ENCODE measurements at places on chromosomes 6 and 20.
A peak's percentile ranks its signal among the peaks of the same experiment; 100 is the strongest.

GRCh38 chr6:103405321-103405720 is 1454.4 kb downstream of the HACE1 start:
- DNase-seq = no peak

- peak; percentile 73 for DNase-seq
These were observed 27.6 kb downstream of the PHACTR3 start for GRCh38 chr20:59631751-59632540.

GRCh38 chr6:161029195-161029809 is 37.7 kb downstream of the MAP3K4 start:
- no peak for DNase-seq

DNA sequence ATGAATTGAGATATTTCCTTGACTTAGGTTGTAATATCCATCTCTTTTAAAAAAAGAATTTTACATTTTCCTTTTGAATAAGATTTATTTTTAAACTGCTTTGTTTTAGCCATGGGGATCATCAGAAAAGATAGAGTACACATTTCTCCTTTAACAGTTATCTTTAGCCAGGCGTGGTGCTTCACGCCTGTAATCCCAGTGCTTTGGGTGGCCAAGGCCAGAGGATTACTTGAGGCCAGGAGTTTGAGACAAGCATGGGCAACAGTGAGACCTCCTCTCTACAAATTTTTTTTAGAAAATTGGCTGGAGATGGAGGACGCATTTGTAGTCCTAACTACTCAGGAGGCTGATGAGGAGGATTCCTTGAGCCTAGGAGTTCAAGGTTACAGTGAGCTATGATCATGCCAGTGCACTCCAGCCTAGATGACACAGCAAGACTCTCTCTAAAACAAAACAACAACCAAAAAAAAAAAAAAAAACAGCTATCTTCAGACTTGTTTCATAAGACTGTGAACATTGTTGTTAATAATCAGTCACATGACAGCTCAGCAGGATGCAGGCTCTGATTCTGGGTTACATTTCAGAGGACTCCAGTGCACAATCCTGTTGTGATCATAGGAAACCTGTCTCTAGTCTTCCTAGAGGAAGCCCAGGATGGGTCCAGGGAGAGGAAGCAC is 2.0 kb upstream of the SLC17A3 start:
- DNase-seq = no peak

- DNase-seq = no peak
These were observed 254.4 kb downstream of the NRN1 start for GRCh38 chr6:5752391-5752680.

- DNase-seq = no peak
These were observed 118.6 kb upstream of the DOK5 start for GRCh38 chr20:54356801-54357200.

DNA sequence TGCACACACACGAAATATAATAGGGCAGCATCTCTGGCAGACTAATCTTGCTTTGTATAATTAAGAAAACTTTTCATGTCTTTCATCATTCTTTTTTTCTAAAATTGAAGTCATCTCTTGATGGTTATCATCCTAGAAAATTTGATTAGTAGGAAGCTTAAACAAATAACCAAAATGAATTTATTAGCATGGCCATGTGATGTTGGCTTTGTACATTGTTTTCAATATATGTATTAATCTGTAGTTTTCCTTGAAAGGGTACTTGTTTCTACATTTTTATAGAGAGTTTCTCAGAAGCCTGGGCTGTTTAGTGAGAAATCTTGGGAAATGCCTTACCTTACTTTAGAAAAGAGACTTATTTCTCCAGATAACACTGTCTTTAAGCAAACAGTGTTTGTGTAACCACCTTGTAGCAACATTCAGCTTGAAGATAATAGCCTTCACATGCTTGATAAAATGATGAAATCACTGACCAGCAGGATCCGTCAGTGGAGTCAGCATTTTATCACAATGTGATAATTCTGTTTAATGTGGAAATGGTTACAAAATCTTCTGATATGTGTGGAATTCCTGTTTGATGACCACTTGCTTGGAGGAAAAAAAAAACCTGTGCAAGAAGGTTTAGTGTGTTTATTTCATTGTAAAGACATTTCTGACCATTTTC is 147.8 kb downstream of the MACROD2 start:
- no peak for DNase-seq

DNA sequence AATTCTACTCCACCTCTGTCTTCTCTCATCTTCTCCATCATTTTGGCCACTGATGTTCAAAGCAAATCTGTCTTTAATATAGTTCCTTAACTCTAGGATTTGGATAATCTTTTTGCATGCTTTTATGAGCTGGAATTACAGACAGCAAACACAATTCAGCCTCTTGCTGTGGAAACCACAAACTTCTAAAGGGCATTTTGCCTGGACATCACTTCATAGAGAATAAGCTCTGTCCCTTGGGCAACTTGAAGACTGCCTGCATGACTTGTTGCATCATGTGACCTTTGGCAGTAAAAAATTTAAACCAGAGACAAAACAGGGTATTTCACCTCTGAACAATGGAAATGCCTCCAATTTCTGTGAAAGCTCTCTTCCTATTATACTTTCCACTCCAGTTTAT is 74.1 kb upstream of the HDDC2 start:
- no peak for DNase-seq

DNA sequence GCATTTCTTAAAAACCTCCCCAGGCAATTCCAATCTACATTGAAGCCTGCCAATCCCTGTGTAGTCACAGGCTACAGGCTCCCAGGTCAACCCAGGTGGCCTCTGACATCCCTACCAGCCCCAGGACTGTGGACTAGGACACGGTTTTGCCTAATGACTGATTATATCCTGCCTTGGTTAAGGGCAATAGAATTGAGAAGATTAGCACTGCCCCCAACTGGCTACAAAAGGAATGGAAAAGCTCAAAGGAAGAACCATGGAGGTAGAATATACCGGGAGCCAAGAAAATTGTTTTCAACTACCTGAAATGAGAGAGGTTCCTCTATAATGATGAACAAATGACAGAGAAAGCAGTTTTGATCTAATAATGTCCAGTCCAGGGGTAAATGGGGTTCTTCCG is 421.1 kb upstream of the AGPAT4 start:
- DNase-seq = no peak

DNA sequence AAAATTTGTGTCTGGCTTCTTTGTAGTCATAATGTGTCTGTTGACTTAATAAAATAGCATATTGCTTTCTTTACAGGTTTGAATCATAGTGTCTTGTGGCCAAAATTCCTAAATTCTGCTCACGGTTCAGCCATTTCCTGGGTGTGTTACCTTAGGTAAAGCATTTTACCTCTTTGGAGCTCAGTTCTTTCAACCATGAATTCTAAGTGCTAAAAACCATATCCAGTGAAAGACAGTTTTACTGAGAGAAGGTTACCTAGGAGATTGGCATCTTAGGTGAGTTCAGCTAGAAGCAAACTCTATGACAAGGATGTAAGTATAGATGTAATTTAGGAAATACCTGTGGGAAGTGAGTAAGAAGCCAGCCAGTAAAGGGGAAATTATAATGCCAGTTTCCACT is 20.7 kb downstream of the CRYBG1 start:
- DNase-seq = no peak

- no peak for DNase-seq
These were observed 633 bp downstream of the RPRD1B start for GRCh38 chr20:38034108-38034649.

DNA sequence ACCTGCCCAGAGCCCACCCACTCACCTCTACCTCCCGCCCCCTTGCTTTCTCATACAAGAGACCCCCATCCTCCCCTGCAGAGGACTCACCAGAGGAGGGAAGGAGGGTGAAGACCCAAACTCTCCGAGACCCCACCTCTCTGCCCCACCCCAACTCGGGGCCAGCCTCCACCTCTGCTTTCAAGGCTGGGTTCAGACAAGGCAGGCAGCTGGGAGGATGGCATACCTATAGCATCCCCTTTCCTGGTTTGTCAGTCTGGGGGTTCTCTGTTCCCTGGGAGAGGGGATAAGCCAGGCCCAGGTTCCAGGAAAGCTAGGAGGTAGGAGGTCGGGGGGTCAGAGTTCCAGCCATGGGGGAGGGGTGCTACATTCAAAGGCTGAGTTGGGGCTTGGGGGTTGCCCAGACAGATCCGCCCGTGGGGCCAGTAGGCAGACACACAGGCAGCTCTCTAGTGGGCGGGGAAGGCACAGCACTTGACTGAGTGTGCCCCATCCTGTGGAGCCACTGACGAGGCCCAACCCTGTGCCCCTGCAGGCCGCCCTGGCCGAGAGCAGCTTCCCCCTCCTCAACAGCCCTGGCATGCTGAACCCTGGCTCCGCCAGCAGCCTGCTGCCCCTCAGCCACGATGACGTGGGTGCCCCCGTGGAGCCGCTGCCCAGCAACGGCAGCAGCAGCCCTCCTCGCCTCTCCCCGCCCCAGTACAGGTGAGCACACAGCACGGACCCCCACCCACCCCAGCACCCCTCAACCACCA is 40.8 kb upstream of the MDFI start:
- peak; percentile 73 for DNase-seq

DNA sequence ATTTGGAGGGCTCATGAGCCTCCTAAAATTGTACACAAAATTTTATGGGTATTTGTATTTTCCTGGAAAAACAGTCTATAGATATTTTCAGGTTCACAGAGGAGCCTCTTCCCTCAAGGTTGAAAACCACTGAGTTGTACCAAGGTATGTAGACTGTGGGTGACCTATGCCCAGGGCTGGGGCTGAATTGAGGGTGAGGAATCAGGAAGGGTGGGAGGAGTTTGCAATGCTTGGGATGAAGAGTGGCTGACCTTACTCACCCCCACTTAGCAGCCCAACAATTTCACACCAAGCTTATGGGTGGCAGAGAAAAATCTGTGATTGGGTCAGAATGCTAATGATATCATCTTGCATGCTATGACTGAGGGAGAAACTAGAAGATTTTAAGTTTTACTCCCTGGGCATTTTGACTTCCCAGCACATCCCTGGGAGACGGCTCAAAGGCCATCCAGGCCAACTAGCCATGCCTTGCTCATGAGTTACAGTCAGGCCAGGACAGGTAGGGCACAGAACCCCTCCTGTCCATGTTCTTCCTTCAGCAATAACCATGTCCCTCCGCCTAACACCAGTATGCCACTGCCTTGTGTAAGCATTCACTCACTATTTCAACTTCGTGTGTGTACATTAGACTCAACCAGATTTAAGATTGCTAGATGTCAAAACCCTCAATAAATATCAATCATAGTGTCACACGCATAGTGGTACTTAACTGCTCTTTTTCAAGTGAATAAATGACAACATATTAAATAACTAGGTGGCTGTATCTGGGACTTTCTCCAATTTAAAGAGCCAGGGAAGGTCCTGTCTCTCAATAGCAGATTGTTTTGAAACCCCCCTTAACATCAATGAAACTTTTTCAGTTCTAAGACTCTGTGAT is 16.6 kb downstream of the ADTRP start:
- DNase-seq = no peak

- DNase-seq = no peak
These were observed 410.0 kb downstream of the PLCB1 start for GRCh38 chr20:8542110-8542486.

- no peak for DNase-seq
These were observed 138.0 kb downstream of the SOX4 start for GRCh38 chr6:21731411-21732031.

DNA sequence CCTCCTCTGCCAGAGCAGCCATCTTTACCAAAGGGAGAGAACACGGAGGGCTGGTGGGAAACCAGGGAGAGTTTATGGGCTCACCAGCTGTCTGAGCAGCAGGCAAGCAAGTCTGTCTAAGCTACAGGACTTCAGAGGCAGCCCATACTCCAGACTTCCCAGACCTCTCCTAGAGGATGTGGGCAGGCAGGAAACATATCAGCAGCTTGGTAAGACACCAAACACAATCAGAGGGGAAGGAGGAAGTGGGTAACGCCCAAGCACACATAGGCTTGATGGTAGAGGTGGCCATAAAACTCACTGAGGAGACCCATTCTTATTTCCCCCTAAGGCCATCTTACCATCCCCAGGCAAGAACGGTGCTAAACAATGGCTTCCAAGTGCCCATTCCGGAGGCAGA is 143.1 kb upstream of the ARID1B start:
- DNase-seq = no peak

DNA sequence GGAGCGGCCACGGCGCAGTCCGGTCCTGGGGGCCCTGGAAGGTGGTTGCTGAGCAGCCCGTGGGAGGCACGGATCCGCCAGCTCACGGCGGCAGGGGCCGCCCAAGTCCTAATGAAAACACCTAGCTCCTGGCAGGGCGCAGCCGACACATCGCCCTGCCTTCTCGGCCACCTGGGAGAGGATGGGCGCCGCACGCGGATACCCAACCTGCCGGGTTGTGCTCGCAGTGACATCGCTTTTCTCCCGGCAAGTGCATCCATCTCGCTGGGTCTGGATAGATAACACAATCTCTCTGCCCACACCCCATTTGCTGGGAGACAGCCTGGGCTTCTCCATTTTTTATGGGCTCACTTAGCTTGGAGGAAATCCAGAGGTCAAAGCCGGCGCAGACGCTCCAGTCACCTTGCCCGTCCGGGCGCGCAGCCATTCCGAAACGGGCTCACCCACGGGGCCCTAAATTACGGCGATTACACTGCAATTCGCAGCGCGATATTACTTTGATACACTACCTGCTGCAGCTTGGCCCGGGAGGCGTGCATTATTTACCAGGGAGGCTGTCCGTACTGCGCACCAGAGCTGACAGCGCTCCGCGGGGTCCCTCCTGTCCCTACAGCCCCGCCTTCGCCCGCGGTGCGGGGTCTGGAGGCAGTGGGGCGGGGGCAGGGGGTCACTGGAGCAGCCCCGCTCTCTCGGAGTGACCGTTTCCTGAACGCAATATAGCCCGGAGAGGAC is 36.2 kb upstream of the CCDC167 start:
- DNase-seq = no peak

- DNase-seq = no peak
These were observed 137.8 kb downstream of the CENPW start for GRCh38 chr6:126477678-126478077.

DNA sequence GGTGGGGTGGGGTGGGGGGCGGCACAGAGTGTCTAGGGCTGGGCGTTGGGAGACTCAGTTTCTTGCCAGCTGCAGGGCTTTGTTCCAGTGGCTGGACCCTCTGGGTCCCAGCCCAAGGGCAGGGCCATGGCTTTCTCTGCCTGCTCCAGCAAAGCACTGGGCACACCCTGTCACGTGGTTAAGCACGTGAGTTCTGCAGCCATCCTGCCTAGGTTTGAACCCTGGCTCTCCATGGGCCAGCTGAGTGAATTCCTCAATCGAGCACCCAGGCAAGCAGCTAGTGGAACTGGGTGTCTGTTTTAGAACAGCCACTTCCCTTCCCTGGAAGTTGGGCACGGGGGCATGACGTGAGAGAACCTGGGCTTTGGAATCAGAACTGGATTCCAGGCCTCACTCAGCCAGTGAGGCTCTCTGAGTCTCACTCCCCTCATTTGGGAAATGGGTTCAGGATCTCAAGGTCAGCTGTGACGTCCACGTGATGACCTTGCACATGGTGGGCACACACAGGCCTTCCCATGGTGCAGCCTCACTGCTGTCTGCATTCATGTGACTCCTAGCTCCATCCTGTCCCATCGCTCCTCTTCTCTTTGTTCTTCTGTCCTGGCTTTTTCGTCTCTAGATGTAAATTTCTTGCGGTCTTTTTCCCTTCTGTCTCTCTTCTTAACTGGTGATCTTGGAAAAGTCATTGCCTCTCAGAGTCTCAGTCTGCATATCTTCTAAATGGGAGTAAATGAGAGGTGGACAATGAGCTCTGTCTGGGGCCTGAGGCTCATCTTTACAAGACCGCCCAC is 45.9 kb downstream of the NOL4L start:
- no peak for DNase-seq

- no peak for DNase-seq
These were observed 9.1 kb upstream of the SLC22A16 start for GRCh38 chr6:110485491-110485890.

- DNase-seq = no peak
These were observed 36.0 kb downstream of the DNAH8 start for GRCh38 chr6:38750968-38751615.

GRCh38 chr6:70874181-70874913 is 82.5 kb downstream of the B3GAT2 start:
- DNase-seq = no peak
